Activated naive CD4-positive, alpha-beta T cell treated with anti-CD3 and anti-CD28 coated beads, Interleukin-2, amount 10 ng/mL, durations not matched to agents 7 days and 5 days (primary cell): ENCODE measurements at places on chromosomes 4 and X.

DNA sequence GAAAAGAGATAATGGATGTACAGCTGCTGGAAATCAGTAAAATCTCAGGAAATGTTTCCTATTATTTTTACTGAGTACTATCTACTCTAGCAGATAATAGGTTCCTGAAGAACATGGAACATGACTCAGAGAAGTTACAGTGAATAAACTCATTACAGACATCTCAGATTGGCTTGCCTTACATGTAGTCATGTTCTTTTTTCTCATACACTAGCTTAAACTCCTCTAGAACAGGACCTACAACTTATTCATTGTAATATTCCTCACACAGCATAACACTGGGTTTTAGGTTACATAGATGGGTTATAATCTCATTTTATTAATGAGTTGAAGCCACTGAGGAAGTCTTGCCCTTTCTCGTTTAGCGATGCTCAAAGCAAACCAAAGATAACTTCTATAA lies 86.9 kb upstream of the BMP2K start:
- no peak for DNase-seq

- no peak for DNase-seq
Observed at GRCh38 chr4:19227701-19228100, 1024.0 kb upstream of the SLIT2 start.

- DNase-seq: no peak
Observed at GRCh38 chr4:98632258-98632657, 26.2 kb downstream of the TSPAN5 start.

DNA sequence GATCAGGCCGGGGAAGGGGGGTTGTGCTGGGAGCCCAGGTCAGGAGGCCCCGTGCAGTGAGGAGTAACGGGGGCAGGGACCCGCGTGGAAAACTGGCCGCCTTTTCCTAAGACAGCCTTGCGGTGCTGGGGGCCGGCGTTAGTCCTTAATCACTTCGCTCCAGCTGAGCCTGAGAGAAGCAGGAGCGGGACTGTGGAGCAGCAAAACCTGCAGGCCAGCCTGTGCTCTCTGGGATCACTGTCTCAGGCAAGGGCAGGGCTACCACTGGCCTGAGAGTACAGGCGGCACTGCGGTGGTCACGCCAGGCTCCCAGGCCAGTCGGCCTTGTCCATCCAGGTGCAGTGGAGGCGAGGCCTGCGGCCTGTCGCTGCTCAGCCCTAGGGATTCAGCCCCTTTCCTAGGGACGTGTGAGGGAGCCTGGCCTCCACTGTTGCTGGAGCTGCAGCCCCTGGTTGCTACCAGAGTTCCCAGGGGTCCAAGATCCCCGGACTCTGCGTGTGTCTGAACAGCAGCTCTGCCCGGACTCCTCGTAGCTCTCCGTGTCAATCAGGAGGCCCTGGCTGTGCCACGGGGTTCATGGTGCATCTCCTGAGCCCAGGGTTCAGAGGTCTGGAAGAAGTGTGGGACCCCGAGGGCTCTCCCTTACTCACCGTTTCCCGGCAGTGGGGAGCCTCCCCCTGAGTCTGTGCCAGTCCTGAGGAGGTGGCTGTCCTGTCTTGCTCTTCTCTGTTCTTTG lies 2141.7 kb upstream of the TENM3 start:
- DNase-seq: no peak

GRCh38 chr4:38163216-38164006 lies 203.2 kb downstream of the PTTG2 start:
- no peak for DNase-seq

DNA sequence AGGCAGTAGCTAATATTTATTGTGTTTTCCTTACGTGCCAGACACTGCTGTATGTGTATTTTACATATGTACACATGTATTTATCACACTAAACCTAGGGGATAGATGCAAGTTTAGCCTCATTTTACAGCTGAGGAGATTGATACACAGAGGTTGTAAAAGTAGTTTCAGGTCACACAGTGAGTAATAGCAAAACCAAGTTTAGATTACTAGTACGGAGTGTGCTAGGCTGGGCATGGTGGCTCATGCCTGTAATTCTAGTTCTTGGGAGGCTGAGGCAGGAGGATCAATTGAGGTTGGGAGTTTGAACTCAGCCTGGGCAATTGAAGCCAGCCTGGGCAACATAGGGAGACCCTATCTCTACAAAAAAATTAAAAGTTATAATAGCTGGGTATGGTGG lies 701.1 kb upstream of the ATOH1 start:
- DNase-seq: no peak

GRCh38 chrX:39000802-39001201 lies 199.5 kb downstream of the MID1IP1 start:
- DNase-seq: no peak

DNA sequence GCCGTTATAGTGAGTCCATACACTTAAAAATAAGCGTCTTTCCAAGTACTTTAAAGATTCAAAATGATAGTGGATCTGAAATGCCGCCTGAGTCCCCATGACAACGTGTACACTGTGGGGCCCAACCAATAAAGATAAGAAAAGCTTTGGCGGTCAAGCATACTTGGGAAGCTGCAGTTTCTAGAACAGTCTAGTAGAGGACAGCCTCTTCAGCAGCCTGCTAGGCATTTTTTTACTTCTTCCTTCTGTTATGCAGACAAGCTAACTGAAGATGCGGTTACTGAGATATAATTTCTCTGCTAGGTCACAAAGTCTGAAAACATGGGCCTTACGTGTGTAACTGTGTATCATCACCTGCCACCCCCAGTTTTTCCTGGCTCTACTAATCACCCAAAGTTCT lies 402 bp upstream of the UPRT start:
- DNase-seq: peak; percentile 18

DNA sequence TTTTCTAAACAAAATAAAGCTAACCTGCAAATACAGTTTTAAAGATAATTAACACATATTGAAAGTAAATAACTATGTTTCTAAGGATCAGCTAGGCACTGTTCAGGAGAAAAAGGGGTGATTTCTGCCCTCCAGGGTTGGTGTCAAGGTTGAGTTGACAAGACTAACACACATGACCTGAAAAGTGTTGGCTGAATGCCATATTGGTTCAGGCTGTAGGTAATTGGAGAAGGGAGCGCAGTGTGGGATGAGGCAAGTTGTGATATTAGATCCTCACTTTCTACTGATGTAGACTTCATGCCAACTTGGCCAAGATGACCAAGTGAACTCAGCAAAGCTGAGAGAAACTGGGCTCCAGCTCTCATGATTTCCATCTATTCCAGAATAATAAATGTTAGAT lies 42.2 kb downstream of the PPM1K start:
- no peak for DNase-seq

DNA sequence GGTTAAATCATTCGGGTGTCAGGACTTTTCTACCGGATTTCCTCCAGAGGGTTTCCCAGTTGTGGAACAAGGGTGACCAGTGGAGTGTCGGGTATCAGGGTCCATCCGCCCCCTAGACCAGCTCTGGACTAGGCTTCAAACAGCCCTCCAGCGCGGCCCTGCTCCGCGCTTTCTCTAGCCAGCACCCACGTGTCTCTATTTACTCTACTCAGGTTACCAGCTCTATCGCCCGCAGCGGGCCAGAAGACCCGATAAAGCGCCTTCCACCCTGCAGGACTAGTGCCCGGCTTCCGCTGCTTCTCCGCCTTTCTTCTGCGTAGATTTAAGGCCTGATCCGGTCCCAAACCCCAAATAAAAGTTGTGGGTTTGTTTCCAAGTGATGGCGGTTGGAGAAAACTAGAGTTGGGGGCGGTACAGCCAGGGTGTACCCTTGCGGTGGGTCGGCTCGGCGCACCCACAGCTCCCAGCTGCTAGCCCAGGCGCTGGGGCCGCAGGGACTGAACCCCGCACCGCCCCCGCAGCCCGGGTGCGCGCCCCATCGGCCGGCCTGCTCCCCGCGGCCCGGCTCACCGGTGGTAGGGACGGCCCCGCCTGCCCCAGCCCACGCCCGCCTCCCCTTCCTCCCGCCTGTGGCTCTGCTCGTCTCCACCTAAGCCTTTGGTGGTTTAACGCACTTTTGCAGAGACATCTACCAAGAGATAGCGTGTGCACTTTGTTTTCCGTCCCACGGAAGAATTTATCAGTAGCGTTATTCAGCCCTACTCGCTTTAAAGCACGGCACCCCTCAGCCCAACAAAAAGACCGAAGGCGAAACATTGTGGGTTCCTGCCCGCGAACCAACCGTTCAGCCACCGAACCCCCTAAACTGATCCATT lies 2.1 kb downstream of the LEF1 start:
- DNase-seq: peak; percentile 78

DNA sequence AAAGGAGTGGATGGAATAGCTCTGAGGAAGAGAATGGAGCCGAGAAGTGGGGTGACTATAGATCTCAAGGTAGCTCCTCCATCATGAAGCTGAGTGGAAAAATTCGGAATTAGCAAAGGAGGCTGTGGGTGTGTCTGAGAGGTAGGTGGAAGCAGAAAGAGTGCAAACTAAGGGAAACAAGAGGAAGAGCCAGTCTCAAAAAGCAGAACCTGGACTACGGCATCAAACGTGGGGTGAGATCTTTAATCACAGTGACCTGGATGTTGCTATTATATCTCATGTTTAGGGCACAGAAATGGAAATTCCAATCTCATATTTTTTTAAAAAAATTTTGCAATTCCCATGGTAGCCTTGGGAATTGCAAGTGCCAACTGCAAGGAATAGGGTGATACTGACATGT lies 162.5 kb upstream of the RASGEF1B start:
- DNase-seq: no peak

- no peak for DNase-seq
Observed at GRCh38 chrX:147559191-147559590, 352.5 kb upstream of the FMR1 start.
